ENCODE measurements at places on chromosomes 1 and 21.

GRCh38 chr1:212628046-212628445 is 19.5 kb downstream of the ATF3 start:
- no peak for DNase-seq

DNA sequence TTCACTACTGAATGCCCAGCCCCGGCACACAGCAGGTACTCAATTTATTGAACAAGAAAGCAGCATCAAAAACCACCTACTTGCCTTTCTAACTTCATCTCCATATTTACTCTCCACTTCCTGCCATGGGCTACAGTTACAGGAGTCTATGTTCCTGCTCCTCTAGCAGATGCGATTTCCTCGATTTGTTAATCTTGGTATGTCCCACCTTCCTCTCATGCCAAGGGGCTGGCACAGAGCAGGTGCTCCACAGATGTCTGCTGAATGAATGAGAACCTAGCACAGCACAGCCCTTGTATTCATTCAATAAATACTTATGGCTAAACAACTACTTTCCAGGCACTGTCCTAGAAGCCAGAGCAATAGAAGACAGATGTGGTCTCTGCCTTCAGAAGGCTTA is 12.2 kb downstream of the PAFAH2 start:
- no peak for DNase-seq

DNA sequence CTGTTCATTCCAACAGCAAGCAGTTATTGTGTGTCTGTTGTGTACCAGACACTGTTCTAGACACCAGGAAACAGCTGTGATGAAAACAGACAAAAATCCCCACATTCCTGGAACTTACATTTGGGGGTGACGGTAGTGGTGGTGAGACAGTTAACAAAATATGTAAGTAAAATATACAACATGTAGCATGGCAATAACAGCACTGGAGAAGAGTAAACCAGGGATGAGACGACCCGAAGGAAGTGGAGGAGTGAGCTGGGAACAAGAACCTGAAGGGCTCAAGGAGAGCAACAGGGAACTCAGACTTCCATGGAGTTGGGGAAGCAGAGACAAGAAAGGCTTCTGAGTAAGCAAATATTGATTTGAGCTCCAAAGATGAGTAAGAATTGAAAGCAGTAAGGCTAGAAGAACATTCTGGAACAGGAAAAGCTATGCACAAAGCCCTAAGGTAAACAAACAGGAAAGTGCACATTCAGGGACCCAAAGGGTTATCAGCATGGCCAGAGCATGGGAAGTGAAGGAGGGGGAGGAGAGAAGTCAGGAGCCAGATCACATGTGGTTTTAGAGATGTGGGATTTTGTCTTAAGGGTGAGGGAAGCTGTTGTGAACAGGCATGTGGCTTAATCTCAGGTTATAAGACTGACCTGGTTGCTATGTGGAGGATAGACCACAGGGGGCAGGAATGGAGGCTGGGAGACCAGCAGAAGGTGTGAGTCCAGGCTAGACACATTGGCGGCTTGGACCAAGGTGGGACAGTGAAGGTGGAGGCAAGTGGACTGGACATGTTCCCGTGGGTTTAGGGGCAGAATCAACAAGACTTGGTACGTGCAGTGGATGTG is 7.3 kb downstream of the CSF1 start:
- no peak for DNase-seq

GRCh38 chr1:197675583-197676208 is 99.6 kb downstream of the DENND1B start:
- no peak for DNase-seq

GRCh38 chr1:221912230-221912629 is 170.3 kb upstream of the DUSP10 start:
- no peak for DNase-seq

DNA sequence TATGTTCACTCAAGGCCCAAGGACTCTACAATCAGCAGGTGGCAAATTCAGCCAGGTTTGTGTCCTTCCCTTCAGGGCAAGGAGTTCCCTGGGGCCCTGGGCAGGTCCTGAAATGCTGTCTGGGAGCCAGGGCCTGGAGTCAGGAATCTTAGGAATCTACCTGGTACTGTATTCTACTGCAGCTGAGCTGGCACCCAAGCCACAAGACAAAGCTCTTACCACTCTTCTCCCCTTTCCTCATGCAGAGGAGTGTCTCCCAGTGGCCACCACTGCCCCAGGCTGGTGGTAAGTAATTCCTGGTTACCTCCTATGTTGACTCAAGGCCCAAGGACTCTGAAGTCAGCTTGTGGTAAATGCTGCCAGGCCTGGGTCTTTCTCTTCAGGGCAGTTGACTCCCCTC is 153.4 kb downstream of the NRIP1 start:
- no peak for DNase-seq
